ENCODE measurements at places on chromosomes 2 and 18.

DNA sequence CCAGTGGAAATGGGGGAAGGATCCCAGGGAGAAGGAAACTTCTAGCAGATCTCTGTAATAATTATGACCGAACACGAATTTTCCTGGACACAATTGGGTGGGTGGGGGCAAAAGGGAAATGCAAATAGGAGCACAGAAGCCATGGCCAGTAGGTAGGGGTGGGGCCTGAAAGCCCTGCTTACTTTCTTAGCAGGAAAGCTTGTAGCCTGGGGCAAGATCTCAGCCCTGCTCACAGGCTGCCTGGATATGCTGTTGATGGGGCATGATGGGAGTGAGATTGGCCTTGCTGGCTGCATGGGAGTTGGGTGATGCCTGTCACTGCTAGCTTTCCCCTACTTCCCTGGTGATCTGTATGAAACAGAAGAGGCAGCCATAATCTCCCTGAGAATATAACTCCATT, 45.9 kb upstream of the SPOPL start:
- DNase-seq = no peak

DNA sequence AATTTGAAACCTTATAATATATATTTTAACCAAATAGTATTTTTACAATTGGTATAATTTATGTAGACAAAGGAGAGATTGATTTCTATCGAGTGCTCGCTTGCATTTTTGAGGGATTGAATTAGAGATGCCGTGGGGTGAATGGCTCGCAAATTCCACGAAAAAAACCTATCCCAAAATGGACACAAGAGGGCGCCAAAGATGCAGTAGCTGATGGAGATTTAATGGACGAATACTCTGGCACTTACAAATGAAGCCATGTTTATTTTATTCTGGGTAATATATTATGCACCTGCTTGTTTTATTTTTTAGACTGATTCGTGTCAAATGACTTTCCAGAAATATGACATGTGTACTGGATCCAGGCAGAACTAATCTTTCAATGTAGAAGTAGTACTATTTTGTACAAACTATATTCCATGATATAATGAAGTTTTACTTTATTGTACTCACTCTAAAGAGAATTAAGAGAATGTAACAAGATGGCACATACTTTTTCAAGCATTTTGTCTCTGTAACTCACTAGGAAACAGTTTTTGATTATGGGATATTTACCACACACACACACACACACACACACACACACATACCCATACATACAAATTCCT, 505.4 kb downstream of the PLCL1 start:
- DNase-seq = no peak

GRCh38 chr18:48828691-48829442, 121.9 kb downstream of the SMAD7 start:
- DNase-seq = no peak

DNA sequence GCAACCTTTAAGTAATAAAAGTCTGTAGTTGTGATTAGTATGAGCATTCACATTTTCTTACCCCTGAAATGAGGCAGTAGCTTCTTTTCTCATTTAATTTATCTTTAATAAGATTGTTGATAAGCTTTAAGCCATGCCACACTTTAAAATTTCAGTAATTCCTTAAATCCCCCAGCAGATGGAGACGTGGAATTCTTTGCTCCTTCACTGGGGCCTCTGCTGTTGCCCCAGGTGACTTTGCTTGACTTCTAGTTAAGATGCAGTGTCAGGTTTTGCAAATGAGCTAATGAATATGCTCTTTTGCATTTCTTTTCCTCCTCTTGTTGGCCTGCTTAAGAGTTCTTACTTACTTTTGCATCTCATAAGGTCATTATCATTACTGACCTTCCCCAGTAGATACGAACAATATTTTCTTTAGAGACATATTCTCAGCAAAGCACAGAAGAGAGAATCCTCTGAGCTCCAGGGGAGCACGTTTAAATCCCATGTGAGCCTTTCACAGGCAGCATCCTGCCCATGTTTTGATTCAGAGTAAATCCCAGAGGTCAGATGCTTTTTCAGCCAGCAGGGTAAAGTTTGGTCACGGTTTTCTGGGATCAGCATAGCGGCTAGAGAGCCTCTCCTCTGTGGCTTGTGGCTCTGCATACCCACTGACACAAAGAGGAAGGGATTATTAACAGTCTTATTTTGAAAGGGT, 222.9 kb downstream of the PTPRM start:
- no peak for DNase-seq
